ENCODE measurements at places on chromosomes 5 and 9. TPM values are rescaled to one million over a fixed set of nuclear protein-coding genes. Genes with fewer than 3 reads are reported as not detected.
A peak's percentile ranks its signal among the peaks of the same experiment; 100 is the strongest.

The TNFSF15 gene
- total RNA-seq = 0.37 TPM

The ARL14EPL gene
- not detected for total RNA-seq

The TCERG1 gene
- 63.9 TPM for total RNA-seq

The CBY3 gene
- total RNA-seq = not detected

The SPATA31A3 gene
- total RNA-seq = not detected

GRCh38 chr5:179827680-179828079 lies 7.0 kb downstream of the SQSTM1 start:
- H3K4me3 ChIP-seq = peak overlapping the region; percentile 5
- H3K36me3 ChIP-seq = no peaks in the 10 kb centered on the region
- H3K27ac ChIP-seq = peak overlapping the region; percentile 83
- DNase-seq = peak; percentile 79
- peaks cover 50% of the 10 kb centered on the region for H3K4me1 ChIP-seq

- no peaks in the 10 kb centered on the region for H3K4me1 ChIP-seq
- H3K4me3 ChIP-seq = no peak overlapping the region
- H3K27me3 ChIP-seq = no peaks in the 10 kb centered on the region
- H3K27ac ChIP-seq = no peak overlapping the region
Observed at GRCh38 chr5:19319252-19319651, 668.7 kb downstream of the CDH18 start.

- H3K4me3 ChIP-seq = no peak overlapping the region
- H3K27me3 ChIP-seq = no peaks in the 10 kb centered on the region
- H3K4me1 ChIP-seq = no peaks in the 10 kb centered on the region
- no peak overlapping the region for H3K27ac ChIP-seq
- DNase-seq = no peak
Observed at GRCh38 chr9:73182928-73183327, 31.3 kb downstream of the ANXA1 start.

DNA sequence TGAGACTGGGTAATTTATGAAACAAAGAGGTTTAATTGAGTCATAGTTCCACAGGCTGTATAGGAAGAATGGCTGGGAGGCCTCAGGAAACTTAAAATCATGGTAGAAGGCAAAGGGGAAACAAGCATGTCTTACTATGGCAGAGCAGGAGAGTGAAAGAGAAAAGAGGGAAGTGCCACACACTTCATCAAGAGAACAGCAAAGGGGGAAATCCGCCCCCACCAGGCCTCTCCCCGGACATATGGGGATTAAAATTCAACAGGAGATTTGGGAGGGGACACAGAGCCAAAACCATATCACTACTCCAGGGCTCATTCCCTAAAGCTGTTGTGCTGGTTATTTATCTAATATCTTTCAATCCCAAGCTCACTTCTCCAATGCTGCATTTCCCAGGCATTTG lies 50.2 kb upstream of the NR3C1 start:
- H3K27ac ChIP-seq = no peak overlapping the region
- no peaks in the 10 kb centered on the region for H3K36me3 ChIP-seq
- H3K4me1 ChIP-seq = no peaks in the 10 kb centered on the region
- no peak for DNase-seq
- no peak overlapping the region for H3K4me3 ChIP-seq

DNA sequence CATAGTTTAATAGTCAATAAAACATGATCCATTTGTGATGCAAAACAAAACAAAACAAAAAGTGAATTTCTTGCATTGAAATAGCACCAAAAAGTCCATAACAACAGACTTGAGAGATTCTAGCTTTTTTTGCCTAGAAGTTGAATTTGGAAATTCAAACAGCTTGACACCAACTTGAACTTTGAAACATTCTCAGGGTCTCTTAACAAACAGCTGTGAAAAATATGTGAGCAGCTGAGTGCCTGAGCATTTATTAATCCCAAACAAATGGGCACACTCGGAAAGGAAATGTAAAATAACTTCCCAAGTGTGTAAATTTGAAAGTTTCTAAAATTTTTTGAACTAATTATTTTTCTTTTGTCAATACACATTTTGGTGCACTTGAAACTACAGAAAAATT lies 56.0 kb upstream of the HMHB1 start:
- H3K4me3 ChIP-seq = no peak overlapping the region
- DNase-seq = no peak
- no peaks in the 10 kb centered on the region for H3K36me3 ChIP-seq

- H3K27me3 ChIP-seq = no peaks in the 10 kb centered on the region
- no peaks in the 10 kb centered on the region for H3K36me3 ChIP-seq
- H3K4me1 ChIP-seq = peaks cover 8% of the 10 kb centered on the region
- no peak for DNase-seq
- H3K27ac ChIP-seq = no peak overlapping the region
Observed at GRCh38 chr5:124963236-124963919, 216.9 kb upstream of the ZNF608 start.

DNA sequence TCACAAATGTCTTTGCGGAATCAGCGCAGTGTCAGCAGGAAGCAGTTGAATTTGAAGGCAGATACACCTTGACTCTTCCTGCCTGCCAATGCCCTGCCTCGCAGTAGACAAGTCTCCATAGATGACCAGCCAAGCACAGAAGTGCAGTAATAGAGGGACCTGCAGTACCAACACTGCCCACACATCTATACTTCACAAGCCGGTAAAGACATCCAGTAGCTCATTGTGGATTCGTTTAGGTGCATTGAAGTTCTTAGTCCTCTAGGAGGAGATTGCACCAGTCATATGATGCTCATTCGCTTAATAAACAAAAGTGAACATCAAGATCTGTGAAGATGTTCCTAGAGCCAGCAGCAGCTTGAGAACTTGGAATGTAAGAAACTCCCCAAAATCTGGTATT lies 7.1 kb upstream of the IFNA2 start:
- peaks cover 94% of the 10 kb centered on the region for H3K27me3 ChIP-seq
- H3K36me3 ChIP-seq = no peaks in the 10 kb centered on the region
- no peak overlapping the region for H3K4me3 ChIP-seq
- no peak for DNase-seq

- no peak overlapping the region for H3K27ac ChIP-seq
- no peak overlapping the region for H3K4me3 ChIP-seq
- H3K4me1 ChIP-seq = no peaks in the 10 kb centered on the region
- H3K36me3 ChIP-seq = no peaks in the 10 kb centered on the region
- H3K27me3 ChIP-seq = no peaks in the 10 kb centered on the region
Observed at GRCh38 chr5:121833617-121834016, 18.1 kb upstream of the FTMT start.

DNA sequence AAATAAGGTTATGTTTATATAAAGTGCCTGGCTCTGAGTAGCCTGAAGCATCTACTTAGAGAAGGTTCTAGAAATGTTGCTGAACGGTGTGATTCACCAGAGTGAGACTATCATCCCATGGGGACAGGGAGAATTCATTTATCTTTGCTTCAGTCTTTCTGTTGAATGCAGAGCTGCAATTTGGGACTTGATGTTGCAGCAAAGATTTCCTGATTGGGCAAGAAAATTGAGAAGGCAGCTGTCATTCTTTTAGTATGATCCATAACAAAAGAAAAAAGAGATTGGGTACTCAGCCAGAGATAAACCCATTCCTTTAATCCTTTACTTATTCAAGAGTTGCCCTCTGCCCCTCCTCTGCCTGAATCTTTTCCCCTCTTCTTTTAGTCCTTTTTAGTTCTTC lies 456.3 kb upstream of the WWC1 start:
- DNase-seq = no peak
- H3K36me3 ChIP-seq = no peaks in the 10 kb centered on the region
- H3K4me1 ChIP-seq = no peaks in the 10 kb centered on the region

- H3K4me3 ChIP-seq = peak overlapping the region; percentile 8
- H3K36me3 ChIP-seq = no peaks in the 10 kb centered on the region
- DNase-seq = no peak
- no peak overlapping the region for H3K27ac ChIP-seq
Observed at GRCh38 chr5:191949-192690, 825 bp downstream of the LRRC14B start.

DNA sequence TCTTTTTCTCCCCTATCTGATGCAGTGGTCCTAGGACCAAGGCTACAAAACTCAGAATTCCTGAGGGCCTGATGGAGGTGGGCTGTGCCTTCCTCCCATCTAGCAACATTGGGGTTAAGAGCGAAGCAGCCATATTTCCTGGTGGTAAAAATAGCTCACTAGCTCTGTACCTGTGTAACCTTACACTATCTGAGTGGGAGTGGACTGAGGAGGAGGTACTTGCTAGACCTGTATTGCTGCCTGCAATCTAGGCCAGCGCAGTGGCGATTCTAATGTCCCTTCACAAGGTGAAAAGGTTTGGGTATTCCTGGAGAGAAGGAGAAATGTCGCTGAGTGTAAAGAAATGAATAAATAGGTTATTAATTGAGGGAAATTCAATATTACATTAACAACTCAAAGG lies 80.2 kb upstream of the LIFR start:
- H3K27me3 ChIP-seq = no peaks in the 10 kb centered on the region
- no peak overlapping the region for H3K4me3 ChIP-seq
- DNase-seq = no peak
- H3K4me1 ChIP-seq = no peaks in the 10 kb centered on the region
- no peak overlapping the region for H3K27ac ChIP-seq
- H3K36me3 ChIP-seq = no peaks in the 10 kb centered on the region
